ENCODE measurements at places on chromosomes 3 and 15.
A peak's percentile ranks its signal among the peaks of the same experiment; 100 is the strongest.

DNA sequence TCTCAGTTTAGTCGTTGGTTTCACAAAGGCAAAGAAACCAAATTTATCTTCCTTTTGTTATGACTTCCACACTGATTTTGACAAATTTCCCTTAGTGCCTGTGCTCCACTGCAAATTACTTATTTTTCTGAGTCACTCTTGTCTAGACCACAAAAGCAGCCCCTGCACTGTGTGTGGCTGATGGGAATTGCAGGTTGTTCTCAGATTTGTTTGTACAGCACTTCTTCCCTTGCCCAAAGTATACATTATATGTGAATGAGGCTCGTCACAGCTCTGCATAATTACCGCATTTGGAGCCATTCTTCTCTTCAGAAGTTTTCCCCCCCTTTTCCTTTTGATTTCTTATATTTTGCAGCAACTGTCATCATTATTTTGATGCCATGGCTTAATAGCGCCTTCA, 354.2 kb upstream of the IL12A start:
- DNase-seq, result no peak

- no peak for DNase-seq
Measured at GRCh38 chr3:44186111-44186672, 55.5 kb upstream of the TOPAZ1 start.

- no peak for DNase-seq
Measured at GRCh38 chr3:61948699-61949305, 387.4 kb downstream of the PTPRG start.

DNA sequence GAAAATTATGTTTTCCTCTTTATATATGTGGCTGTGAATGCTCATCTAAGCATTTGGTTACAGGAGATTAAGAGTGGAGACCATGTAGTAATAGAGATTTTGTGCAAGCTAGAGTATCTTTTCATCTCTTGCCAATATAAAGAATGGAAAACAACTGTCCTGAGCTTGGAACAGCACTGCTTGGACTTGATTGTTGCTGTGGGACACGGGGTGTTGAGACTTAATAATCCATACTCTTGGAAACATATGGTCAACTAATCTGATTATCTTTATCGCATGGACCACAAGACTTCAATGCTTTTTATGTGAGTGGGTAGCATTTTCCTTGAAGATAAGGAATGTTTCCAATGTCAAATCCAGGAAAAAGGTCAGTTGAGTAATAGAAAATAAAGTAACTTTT, 806.3 kb downstream of the DIPK2A start:
- peak; percentile 82 for DNase-seq

- DNase-seq, result peak; percentile 97
Measured at GRCh38 chr3:175606650-175607318, 747.6 kb downstream of the NAALADL2 start.

- no peak for DNase-seq
Measured at GRCh38 chr3:195115600-195116406, 155.2 kb downstream of the XXYLT1 start.

- peak; percentile 93 for DNase-seq
Measured at GRCh38 chr15:77083381-77084160, 12.7 kb upstream of the TSPAN3 start.

DNA sequence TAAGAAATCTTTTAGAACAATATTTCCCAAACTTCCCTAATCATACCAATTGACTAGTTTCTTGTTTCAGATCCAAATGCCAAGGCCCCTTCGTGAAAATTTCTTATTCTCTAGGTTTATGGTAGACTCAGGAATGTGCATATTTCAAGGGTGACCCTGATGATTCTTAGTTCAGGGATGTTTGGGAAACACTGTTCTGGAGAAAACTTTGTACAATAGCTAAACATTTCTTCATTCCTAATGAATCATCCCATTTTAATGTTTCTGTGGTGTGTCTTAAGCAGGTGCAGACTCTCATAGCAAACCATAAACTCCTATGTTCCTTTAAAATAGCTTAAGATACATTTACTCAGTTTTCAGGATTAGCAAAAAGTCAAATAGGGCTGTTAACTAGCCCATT, 314.5 kb downstream of the TIGIT start:
- no peak for DNase-seq

GRCh38 chr3:58173669-58174398, 36.9 kb downstream of the DNASE1L3 start:
- peak; percentile 10 for DNase-seq

GRCh38 chr3:187568171-187568570, 102.0 kb downstream of the SST start:
- no peak for DNase-seq

DNA sequence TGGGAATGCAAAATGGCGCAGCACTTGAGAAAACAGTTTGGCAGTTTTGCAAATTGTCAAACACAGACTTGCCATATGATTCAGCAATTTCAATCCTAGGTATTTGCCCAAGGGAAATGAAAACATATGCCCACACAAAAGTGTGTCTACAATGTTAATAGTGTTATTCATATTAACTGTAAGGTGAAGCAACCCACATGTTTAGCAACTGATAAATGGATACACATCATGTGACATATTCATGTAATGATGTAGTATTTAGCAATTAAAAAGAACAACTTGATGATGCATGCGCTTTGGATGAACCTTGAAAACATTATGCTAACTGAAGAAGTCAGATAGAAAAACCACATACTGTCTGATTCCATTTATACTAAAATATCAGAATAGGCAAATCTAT, 539.0 kb upstream of the PPP2R3A start:
- DNase-seq, result no peak

DNA sequence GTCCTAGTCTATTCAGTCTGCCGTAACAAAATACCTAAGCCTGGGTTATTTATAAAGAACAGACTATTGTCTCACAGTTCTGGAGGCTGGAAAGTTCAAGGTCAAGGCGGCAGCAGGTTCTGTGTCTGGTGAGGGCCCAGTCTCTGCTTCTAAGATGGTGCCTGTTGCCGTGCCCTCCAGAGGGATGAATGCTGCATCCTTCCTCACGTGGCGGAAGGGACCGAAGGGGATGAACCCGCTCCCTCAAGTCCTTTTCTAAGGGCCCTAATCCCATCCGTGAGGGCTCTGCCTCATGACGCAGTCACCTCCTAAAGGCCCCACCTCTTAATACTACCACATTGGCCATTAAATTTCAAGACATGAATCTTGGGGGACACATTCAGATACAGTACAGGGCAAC, 133.7 kb downstream of the CHSY1 start:
- no peak for DNase-seq

DNA sequence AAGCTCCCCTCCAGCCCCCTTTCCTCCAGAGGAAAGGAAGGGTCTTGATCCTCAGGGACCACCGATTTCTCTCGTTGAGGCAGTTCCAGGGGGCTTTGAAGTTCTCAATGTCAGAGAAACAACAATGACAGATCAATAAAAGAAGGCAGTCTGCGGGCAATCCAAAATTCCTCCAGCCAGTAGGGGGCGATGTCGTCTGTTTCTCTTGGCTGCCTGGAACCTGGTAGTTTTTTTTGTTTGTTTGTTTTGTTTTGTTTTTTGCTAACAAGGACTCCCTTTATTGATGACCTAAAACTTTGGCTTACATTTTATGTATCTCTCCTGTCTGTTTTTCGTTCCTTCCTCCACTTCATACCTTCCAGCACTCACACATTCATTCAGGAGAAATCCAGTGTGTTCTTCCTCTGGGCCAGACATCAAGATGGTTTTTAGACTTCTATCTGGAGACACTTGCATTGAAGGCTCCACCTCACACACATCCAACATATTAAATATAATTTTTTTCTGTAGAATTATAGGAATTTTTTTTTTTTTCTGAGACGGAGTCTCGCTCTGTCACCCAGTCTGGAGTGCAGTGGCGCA, 276.6 kb downstream of the RPLP1 start:
- no peak for DNase-seq

DNA sequence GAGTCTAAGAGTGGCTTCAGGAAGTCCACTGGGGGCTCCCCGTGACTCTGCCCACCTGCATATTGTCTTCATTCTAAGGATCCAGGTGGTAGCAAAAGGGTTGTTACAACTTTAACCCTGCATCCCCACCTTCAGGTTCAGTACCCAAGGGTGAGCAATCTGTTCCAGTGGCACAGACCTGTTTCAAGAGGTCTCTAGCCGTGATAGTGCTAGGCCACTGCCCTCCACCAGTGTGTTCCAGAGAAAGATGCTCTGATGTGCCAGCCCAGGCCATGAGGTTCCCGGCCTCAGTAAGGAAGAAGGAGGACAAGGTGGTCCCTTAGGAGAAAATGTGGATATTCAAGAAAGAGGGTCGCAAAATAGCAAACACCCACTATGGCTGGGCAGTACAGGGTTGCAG, 87.0 kb downstream of the IGF1R start:
- no peak for DNase-seq

- DNase-seq, result no peak
Measured at GRCh38 chr15:56293495-56294292, 50.0 kb upstream of the RFX7 start.

GRCh38 chr3:81968658-81969057, 207.2 kb upstream of the GBE1 start:
- DNase-seq, result no peak

- DNase-seq, result no peak
Measured at GRCh38 chr3:23948761-23949160, 3.7 kb downstream of the NR1D2 start.

DNA sequence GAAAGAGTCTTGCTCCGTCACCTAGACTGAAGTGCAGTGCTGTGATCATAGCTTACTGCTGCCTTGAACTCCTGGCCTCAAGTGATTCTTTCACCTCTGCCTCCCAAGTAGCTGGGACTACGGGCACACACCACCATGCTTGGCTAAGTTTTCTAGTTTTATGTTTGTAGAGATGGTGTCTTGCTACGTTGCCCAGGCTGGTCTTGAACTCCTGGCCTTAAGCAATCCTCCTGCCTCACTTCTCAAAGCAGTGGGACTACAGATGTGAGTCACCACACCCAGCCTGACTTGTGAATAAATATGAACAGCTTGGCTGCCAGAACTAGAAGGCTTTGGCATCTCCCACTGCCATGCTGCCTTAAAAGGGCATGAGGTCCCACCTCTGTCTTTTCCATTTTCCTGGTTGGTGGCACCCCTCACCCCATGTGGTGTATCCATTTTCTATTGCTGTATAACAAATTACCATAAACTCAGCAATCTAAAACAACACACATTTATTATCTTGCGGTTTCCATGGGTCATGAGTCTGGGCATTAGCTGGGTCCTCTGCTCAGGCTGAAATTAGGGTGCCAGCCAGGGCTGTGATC, 44.3 kb downstream of the PTPRG start:
- no peak for DNase-seq

DNA sequence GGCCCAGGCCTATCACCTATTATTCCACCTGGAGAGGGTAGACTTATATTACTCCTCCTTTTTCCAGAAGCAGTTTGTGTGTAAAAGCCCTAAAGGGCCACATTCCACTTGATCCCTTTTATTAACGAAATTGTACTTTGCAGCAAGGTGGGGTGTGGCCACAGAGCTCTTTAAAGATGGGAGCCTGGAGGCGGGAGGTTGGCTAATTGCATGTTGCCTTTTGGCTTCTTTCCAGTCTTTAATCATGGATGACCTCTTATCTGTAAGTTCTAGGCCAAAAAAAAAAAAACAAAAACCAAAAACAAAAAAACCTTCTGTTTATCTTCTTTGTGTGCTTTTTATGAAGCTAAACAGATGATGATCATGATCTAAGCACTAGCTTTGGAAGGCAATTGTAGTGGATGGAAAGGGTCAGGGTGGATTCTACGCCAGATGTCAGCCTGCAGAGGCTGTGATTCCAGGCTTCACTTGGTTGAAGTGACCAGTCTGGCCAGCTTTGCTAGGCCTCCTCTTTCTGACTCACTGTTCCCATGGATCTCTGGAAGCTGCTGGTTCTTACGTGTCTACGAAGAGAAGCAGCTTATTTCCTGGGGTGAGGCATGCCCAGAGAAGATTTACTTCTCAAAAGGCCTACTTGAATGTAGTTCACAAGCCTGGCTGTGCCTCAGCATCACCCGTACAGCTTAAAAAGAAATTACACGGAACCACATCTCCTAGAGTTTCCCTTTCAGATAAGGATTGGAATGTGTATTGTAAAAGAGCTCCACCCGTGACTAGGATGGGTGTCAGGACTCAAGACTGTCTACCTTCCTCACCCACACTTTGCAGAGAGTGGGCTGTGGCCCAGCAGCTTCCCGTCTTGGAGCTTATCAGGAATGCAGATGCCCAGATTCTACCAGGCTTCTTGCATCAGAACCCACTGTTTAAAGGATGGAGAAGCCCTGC, 330.9 kb upstream of the C2CD4B start:
- DNase-seq, result no peak

- no peak for DNase-seq
Measured at GRCh38 chr3:158712443-158712842, 19.8 kb downstream of the RARRES1 start.

DNA sequence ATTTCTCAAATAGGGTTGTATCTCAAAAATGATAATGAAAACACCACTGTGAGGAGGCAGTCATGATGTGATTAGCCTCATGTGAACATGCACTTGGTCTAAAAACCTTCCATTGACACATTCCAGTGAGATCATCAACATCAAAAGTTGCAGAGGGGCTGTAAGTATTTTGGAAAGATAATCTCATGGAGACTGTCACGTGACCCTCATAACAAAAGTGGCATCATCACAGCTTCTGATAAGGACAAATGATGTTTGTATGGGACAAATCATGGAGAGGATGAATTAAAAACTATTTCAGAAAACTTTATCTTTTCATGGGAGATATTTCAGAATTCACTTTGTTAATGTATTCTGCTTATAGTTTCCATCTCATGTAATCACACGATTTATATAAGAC, 203.1 kb upstream of the NDN start:
- DNase-seq, result no peak

- DNase-seq, result peak; percentile 37
Measured at GRCh38 chr3:125141596-125142419, 70.7 kb downstream of the SLC12A8 start.

DNA sequence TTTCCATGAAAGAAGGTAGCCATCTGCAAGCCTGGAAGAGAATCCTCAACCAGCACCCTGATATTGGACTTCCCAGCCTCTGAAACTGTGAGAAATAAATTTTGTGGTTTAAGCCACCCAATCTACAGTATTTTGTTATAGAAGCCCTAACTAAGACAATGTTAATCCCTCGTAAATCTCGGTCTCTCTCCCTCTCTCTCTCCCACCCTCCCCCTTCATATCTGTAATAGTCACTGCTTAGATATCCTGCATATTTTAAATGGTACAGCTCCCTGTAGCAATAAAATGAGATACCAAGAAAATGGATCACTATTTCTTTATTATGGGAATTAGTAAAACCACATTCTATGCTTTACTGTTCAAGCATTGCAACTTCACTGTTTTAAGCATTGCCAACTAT, 21.0 kb upstream of the FAM174B start:
- DNase-seq, result no peak

GRCh38 chr3:111892070-111892469, 33.0 kb downstream of the PHLDB2 start:
- no peak for DNase-seq

- DNase-seq, result no peak
Measured at GRCh38 chr3:105177576-105177975, 189.1 kb upstream of the ALCAM start.

DNA sequence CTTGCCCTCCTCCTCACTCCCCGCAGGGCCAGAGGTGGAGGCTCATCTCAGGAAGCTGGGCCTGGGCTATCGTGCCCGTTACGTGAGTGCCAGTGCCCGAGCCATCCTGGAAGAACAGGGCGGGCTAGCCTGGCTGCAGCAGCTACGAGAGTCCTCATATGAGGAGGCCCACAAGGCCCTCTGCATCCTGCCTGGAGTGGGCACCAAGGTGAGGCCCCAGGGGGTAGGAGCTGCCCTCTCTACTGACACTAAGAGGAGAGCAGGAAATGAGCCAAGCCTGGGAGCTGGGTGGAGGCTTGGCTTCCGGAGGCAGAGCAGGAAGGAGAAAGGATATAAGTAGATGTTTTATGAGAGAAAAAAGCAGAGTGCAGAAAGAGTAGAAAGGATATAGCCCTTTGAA, 4.9 kb downstream of the OGG1 start:
- no peak for DNase-seq
